Renal cortex interstitium (tissue), 15 donors: ENCODE measurements at places on chromosomes 1 and 21. TPM values are rescaled to one million over a fixed set of nuclear protein-coding genes. Genes with fewer than 3 reads are reported as not detected.

DNA sequence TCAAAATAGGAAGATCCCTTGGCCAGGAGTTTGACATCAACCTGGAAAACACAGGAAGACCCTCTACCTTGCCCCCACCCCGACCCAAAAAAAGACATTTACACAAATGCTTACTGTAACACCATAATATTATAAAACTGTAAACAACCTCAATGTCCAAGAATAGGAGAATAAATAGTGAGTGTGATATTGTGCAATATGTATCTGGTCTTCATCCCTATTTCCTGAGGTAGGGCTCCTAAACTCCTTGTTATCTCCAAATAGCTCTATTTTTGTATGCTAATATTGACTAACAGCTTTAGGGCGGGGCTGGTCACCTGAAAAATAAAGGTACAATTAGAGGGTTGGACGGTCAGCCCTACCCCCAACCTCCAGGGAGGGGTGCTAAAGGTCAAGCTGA is 23.5 kb downstream of the RSBN1 start:
- no peak for DNase-seq

- no peak for DNase-seq
Observed at GRCh38 chr1:54814126-54814498, 13.0 kb upstream of the TTC22 start.

- DNase-seq = no peak
Observed at GRCh38 chr1:203547771-203548421, 53.9 kb downstream of the OPTC start.

DNA sequence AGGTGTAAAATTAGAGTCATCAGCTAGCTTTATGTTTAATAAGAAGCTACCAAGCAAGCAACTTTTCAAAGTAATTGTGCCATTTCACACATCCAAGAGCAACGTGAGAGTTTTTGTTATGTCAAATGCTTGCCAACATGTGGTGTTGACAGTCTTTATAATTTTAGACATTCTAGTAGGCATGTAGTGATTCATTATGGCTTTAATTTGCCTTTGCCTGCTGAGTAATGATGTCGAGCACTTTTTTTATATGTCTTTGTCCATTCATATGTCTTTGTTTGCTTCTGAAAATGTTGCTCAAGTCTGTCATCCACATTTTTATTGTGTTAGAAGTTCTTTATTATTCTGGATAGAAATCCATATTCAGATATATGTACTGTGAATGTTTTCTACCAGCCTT is 21.4 kb upstream of the CHIT1 start:
- DNase-seq = no peak

DNA sequence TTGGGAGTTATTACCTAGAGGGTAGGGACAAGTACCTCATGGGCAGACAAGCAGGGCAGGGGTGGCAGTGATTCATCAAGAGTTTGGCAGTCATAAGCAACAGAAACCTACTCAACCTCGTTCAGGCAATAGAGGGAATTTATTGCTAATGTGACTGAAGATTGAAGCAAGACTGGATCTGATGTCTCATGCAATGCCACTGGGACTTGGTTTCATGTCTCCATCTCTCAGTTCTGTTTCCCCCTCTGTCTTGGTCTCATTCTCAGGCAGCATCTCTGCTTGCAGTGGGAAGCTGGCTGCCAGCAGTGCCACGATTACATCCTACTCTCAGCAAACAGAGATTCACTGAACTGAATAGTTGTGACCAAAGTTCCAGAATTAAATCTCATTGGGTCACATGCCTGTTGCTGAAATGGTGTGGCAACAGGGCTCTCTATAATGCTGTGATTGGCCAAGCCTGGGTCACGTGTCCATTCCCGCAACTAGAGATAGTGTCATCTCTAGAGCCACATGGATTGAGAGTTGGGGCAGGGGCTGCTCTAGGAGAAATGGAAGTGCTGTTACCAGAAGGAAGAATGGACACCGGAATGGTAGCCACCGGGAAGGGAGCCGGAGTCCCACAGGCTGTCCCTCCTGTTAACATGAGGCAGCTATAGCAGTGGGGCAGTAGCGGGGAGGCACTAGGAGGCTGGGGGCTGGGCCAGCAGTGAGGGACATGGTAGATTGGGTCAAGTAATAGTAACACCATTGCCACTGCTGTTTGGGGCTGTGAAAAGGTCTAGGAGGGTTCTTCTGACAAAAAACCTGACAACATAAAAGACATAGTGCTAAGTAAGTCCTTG is 3.9 kb upstream of the CDC42 start:
- no peak for DNase-seq

The MTMR11 gene
- polyA plus RNA-seq = 42.2 TPM

The ITLN2 gene
- not detected for polyA plus RNA-seq

The CFHR4 gene
- polyA plus RNA-seq = not detected

The KCNQ4 gene
- 1.9 TPM for polyA plus RNA-seq

The SPRR2B gene
- polyA plus RNA-seq = not detected

The HPDL gene
- 3.0 TPM for polyA plus RNA-seq
